A375 (cell line): ENCODE measurements at places on chromosomes 7 and 10. TPM values are rescaled to one million over a fixed set of nuclear protein-coding genes. Genes with fewer than 3 reads are reported as not detected.

The PAX4 gene
- not detected in 2 replicates for total RNA-seq

The SFTPA1 gene
- not detected in 2 replicates for total RNA-seq

The HKDC1 gene
- 5.4 and 5.7 TPM in 2 replicates for total RNA-seq

The RP9 gene
- total RNA-seq, result 51.4 and 57.6 TPM in 2 replicates
